ENCODE measurements at places on chromosomes 12 and 14.

GRCh38 chr12:98868076-98868475 lies 223.0 kb downstream of the APAF1 start:
- no peak for DNase-seq

DNA sequence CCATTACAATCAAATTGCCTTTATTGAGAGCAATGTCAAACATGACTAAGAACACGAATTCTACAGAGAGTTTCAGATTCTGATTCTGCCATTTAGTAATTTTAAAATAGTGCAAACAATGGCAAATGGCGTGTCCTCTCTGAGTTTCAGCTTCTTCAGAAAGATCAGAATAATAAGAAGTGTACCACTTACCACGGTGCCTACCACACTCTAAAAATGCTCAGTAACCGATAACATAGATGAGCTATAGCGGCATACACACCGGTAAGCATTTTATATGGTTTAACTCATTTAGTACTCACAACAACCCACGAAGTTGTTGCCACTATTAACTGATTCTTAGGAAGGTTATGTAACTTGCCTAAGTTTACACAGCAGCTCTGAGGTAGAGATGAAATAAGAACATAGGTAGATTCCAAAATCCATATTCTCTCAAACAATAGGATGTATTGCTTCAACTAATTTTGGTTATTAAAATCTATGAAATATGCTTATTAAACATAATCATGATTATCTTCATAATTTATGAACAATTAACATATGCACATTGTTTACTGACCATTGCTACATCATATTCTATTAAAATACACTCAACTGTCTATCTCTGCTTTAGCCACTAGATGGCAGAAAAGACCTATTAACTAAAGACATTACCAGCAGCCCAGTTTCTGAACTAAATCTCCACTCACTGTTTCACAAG lies 38.3 kb downstream of the SLC6A15 start:
- no peak for DNase-seq

DNA sequence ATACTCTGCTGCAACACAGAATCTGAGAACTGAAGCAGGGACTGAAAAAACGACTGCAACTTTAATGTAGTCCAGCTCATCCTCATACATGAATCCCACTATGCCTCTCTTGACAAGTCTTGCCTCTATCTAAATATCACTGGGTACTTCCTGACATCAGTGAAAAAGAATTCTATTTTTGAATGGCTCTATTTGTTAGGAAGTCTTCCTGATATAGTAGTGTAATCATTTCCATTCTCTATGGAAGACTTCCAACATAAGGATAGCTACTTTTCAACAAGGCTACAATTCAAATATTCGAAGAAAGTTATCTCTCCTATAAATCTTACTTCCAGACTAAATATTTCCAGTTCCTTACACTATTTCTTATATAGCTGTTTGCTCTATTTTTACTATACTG lies 167.5 kb downstream of the MDGA2 start:
- no peak for DNase-seq

DNA sequence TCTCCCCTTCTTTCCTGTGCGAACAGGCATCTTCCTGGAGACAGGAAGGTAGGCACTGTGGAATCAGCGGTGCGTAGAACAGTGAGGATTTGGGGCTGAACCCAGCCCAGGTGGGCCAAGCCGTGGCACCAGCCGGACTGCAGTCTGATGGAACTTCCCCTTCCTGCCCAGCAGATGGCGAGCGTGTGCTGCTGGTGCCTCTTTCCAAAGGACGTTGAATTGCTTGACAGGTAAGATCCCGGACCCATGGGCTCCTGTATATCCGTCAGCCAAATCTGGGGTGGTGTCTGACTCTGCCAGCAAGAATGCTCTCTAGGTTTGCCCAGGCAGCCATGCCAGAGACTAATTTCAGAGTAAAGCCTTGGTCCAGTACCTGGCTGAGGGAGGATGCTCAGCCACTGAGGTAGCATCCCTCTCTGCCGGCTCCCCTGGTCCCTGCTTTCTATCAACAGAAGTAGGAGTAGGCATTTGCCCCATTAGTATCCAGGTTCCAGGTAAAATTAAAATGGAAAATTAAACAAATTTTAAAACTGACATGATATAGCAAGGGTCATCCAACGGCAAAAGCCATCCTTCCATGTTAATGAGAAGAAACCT lies 21.1 kb upstream of the KCNA5 start:
- DNase-seq, result peak; percentile 1

DNA sequence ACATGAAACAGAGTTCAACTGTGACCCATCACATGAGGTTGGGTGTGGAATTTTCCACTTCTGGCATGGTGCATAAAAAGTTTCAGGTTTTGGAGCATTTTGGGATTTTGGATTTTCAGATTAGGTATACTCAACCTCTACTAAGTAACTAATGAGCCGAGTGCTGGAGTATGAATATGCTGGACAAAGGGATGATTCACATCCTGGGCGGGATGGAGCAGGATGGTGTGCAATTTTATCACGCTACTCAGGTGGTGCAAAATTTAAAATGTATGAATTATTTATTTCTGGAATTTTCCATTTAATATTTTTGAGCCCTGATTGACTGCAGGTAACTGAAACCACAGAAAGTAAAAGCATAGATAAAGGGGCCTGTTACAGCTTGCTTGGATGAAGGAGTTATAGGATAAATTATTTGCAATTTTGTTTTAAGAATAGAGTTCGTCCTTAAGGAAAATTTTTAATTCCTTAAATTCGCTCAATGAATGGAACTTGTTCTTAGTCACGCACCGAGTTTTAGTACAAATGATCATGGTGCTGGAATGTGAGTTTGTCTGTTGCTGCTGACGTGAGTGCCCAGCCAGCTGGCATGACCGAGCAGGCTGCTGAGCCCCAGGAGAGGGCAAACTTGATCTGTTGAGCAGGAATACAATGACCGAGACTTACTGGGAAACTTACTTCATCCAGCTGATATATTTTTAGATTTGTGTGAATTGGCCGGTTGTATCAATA lies 176.3 kb downstream of the ESR2 start:
- DNase-seq, result no peak

DNA sequence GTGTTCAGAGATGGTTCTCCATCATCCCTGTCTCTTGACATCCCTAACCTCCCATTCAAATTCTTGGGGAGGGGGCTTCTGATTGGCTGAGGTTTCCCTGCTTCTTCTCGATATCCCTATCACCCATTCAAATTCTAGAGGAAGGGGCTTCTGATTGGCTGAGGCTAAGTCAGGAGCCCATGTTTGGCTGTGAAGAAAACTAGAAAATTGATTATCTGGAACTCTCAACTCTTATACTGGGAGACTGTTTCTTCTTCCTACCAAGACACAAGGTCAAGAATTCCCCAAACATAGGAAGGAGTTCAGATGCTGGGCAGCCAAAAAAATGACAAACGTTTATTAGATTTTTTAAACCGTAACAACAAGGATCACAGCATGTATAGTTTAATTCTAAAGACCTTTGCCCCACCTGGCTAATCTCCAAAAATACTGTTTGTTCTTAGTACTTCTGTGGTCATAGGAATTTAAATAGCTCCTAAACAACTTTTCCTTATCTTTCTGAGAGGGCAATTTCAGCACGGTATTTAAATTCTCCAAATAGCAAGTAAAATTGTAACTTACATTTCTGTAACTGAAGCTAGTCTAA lies 26.4 kb downstream of the SPIC start:
- DNase-seq, result no peak

- DNase-seq, result no peak
Observed at GRCh38 chr14:20356422-20356821, 13.0 kb downstream of the PARP2 start.

DNA sequence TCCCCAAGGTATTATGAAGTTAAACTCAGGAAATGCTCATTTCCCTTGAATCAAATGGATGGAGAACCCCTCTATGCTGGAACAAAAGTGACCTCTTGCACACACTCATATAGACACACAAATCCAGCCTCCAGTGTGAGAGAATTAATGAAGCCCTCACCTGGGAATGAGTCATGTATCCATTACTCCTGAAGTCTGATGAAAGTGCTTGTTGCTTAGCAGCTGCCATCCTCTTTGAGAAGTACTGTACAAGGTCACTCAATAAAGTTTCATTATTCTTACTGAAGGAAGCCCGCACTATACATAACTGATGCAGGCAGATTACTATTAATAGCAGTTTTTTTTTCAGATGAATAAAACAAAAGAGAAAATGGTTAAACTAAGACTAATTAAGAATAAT lies 102.3 kb downstream of the RERG start:
- no peak for DNase-seq

DNA sequence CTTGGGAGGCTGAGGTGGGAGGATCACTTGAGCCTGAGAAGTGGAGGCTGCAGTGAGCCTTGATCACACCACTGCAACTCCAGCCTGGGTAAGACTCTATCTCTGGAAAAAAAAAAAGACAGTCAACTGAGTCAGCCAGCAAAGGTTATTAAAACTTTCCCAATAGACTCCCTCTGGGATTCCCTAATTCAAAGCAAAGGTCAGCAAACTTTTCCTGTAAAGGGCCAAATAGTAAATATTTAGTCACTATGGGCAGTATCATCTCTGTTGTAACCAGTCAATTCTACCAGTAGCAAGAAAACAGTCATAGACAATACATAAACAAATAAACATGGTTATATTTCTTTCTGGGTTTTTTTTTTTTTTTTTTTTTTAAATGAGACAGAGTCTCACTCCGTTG lies 122.5 kb downstream of the IPO8 start:
- DNase-seq, result no peak

DNA sequence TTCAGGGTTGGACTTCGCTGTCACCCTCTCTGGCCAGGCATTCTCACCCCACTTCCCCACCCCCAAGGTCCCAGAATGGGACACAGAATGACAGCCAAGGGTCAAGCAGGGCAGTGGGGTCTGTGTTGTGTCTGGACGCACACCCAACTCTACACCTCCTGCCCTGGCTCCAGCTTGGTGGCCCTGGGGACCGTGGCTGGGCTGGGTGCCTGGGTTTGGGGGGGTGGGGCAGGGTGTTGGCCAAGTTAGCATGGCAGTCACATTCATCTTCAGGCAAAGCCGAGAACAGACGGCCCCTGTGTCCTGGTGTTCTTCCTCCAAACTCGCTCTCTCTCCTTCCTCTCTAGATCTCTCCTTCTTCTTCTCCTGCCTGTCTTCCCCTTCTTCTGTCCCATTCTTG lies 5.6 kb downstream of the LRP1 start:
- no peak for DNase-seq

- DNase-seq, result no peak
Observed at GRCh38 chr12:108117902-108118301, 11.2 kb upstream of the WSCD2 start.

DNA sequence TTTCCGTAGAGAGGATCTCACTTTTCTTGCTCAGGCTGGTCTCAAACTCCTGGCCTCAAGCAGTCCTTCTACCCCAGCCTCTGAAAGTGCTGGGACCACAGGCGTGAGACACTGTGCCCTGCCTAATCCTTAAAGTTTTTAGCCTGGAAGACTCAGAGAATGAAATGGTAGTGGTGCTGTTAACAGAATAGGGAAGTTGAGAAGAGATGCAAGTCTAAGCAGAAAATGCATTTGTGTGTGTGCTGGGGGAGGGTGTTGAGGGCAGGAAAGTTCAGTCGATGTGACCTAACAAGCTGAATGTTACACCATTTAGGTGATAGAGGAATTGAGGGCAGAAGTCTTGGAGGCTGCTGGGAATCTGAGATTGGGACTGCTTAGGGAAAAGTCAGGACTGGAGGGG lies 6.9 kb upstream of the TUBA1A start:
- no peak for DNase-seq

DNA sequence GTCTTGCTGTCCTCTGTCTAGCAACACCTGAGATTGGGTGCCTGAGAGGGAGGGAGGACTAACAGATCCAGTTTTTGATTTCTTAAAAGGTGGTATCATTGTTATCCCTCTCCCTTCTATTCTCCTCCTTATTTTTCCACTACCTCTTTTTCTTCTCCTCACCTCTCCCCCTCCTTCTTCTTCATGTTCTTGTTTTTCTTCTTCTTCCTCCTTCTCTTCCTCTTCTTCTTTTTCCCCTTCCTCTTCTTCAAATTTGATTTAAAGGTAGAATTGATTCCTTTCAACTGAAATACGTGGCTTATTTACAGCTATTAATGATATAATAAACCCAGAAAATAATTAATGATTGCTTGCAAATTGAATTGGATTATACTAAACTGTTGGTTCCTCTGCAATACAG lies 256.8 kb upstream of the BTG1 start:
- no peak for DNase-seq

DNA sequence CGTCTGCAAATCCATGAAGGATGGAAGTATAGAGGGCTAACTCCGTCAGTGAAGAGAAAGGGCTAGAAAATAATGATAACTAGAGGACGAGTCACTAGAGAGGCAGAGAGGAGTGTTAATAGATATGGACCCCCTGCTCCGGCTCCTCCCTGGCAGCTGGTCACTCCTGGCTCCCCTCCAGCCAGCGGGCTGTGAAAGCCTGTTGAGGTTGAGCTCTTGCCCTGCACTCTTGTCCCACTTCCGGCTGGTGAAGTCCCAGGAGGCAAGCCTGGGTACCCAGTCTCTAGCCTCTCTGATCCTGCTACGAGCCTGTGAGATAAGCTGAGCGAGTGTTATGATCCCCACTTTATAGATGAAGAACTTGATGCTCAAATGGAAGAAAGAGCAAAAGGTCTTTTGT lies 90.3 kb downstream of the RFX4 start:
- no peak for DNase-seq

- no peak for DNase-seq
Observed at GRCh38 chr14:99116741-99117295, 155.2 kb downstream of the BCL11B start.

DNA sequence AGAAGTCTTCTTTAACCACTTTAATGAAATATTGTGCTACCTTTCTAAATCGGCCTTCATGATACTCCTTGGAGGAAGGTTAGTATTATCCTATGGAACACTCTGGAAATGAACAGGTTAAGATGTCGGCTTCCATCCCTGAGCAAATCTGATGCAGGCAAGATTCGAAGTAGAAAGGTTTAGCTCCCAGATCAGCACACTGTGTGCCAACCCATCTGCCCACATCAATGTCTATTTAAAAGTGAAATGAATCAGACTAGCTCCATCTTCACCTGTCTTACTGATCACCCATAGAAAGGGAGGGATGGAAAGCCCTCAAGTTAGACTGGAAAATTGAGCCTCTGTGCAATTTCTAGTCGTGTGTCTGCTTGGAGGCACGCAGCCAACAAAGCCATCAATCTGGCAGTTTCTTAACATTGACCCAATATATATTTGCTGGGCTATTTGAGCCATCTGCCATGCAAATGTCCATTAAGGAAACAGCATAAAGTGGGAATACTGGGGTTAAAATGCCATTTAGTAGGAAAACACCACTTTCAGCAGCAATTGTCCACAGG lies 506.1 kb downstream of the RMST start:
- no peak for DNase-seq
